Aorta (tissue), 5 donors: ENCODE measurements at places on chromosomes 1 and 21.

- no peak for DNase-seq
Observed at GRCh38 chr1:214550013-214550856, 1.2 kb downstream of the PTPN14 start.

DNA sequence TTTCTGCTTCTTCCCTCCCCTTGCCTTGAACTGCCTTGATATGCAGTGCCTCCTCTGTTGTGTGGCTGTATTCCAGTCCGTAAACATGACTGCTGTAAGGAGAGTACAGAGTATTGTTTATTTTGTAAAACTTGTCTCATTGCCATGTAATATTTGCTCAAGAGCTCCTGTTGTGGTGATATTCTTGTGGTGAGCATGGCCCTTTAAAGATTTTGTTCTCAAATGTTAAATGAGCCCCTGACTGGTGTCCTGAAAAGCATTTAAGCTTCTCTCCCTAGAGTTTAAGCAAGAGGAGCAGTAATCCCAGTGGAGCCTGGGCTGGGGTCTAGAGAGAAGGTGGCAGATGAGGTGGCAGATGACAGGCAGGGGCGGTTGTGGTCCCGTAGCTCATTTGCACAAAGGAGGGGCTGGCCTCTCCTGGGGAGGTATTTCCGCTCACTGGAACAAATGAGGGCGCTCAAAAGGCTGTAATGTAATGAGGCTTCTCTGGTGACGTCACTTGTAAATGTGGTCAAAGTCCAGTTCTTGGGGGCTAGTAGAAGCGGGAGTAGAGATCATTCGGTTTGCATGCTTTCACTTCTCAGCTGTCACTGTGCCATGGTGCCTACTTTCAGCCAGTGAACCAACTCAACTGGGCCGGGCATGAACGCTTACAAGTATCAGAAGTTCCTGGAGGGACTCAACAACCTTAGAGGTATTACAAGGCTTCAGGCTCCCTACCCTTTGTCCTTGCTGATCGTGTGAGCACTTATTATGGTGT, 46.0 kb upstream of the MACF1 start:
- DNase-seq = no peak

- no peak for DNase-seq
Observed at GRCh38 chr1:242876030-242876429, 351.5 kb upstream of the PLD5 start.

DNA sequence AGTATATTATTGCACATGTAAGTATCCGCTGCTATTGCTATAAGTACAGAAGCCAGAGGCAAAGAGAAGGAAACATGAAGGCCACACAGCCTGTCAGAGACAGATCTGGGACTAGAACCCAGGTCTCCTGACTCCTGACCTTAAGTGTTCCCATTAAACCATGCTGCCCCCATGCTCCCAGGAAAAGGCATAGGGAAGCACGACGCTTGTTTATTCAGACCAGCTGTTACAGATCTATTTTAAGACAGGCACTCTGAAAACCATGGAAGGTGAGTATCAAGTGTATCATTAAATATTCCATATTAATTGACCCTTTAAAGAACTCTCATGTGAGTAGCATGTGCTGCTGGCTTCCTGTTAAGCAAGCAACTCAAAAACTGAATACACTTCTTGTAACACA, 11.4 kb downstream of the VAV3 start:
- DNase-seq = no peak

DNA sequence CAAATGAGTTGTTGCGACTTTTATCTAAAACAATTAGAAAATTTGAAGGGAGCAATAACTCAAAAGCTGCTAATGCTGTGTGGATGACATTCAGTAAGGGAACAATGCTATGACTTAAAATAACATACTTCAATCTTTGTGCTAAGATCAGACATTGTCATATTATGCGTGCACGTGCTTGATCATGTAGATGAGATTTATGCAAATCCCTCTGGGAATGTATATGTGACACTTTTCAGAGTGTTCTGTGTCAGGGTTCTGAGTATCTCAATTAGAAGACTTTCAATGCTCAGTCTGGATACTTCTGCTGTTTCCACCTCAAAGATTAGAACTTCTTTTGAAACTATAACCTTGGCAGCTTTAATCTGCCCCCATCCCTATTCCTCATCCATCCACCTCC, 18.6 kb upstream of the POU2F1 start:
- no peak for DNase-seq
